ENCODE measurements at places on chromosomes 13 and 19.
A peak's percentile ranks its signal among the peaks of the same experiment; 100 is the strongest.

GRCh38 chr13:66424422-66424821, 805.7 kb downstream of the PCDH9 start:
- no peak for DNase-seq

DNA sequence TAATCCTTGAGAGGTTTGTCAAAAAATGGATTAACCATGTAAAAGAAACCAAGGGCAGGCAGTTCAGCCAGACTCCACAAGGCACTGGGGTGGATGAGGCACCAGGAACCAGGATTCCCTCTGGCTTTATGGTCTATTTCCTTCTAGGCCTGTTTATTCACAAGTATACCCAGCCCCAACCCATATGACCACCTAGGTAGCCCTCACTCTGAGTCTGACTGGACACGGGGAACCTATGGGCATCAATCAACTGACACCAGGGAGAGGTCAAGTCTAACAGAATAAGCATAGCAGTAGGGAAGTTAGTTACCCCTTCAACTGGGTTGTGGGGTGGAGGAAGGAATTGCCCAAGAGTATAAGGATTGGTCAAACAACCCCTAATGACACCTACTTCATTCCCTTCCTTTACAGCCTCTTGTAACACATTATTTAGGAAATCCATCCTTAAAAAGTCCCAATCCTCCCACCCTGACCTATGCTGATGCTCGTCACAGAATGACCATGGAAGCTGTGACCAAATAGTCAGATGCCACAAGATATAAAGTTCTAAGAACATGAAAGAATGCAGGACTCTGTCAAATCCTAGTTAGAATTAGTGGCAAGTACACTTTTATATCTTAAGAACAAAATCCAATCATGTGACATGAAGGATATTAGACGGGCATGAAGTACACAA, 31.7 kb downstream of the PEG3 start:
- DNase-seq = no peak

GRCh38 chr13:74438901-74439300, 304.7 kb upstream of the KLF12 start:
- no peak for DNase-seq

- DNase-seq = peak; percentile 73
These were observed 22.0 kb downstream of the GPC6 start for GRCh38 chr13:93248627-93249047.

- no peak for DNase-seq
These were observed 218.3 kb downstream of the DCT start for GRCh38 chr13:94261163-94261562.

DNA sequence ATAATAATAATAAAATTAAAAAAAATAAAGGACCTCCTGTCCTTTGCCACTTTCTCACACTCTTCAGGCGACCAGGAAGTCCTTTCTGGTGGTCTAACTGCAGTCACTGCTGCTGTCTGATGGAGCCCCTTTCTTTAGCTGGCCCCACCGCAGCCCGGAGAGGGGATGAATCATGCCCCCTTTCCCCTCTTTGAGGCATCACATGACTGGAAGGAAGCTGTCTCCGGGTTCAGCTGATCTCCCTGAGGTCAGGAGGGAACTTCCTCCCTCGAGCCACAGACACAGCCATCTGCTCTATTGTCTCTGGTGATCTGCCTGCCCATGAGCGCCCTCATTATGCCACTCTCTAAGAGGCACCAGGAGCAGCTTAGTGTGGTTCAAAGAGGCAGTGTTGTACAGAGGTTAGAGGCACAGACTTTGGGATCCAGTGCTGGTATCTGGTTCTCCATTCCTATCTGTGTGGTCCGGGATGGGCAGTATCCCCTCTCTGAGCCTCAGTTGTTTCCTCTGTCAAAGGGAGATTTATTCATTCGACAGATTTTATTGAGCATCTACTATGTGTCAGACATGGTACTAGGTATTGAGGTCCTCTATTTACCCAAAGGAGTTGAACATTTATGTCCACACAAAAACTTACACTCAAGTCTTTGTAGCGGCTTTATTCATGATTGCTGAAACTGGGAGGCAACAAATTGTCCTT, 30.0 kb downstream of the VAV1 start:
- DNase-seq = peak; percentile 7

GRCh38 chr19:49684251-49684982, 5.0 kb upstream of the ADM5 start:
- peak; percentile 42 for DNase-seq

DNA sequence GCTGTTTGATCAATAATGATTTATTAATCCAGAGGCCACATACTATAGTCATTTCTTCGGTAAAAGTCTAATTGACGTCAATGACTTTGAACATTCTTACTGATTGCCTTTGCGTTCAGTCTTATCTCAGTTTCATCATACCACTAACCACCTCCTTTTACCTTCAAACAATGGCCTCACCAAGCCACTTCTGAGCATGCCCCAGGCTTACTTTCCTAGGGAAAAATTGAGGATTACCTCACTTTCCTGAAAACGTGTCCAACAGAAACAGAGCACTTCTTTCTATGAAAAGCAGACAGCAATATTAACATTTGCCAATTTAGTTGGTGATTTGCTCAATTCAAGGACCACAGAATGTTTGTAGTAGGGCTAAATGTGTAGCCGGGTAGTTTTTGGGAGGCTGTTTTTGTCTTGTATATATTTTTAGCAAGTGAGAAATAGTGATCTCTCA, 157.6 kb downstream of the KLF5 start:
- DNase-seq = no peak

DNA sequence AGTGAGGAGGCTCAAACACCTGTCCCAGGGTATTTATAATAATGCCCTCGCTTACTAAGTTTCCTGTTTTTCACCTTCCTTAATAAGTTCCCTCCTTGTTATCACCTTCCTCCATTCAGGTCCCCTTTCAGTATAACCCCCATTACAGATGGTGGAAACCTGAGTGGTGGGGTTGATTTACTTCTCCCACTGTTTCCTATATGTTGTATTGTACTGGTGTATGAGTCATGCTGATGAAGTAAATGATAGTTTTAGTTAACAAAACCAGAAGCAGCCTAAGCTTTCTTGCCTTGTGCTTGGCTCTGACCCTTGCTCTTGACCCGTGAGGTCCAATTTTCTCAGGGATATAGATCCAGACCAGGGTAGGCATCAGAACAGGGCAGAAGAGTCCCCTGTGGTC, 22.3 kb upstream of the TNFSF11 start:
- no peak for DNase-seq

DNA sequence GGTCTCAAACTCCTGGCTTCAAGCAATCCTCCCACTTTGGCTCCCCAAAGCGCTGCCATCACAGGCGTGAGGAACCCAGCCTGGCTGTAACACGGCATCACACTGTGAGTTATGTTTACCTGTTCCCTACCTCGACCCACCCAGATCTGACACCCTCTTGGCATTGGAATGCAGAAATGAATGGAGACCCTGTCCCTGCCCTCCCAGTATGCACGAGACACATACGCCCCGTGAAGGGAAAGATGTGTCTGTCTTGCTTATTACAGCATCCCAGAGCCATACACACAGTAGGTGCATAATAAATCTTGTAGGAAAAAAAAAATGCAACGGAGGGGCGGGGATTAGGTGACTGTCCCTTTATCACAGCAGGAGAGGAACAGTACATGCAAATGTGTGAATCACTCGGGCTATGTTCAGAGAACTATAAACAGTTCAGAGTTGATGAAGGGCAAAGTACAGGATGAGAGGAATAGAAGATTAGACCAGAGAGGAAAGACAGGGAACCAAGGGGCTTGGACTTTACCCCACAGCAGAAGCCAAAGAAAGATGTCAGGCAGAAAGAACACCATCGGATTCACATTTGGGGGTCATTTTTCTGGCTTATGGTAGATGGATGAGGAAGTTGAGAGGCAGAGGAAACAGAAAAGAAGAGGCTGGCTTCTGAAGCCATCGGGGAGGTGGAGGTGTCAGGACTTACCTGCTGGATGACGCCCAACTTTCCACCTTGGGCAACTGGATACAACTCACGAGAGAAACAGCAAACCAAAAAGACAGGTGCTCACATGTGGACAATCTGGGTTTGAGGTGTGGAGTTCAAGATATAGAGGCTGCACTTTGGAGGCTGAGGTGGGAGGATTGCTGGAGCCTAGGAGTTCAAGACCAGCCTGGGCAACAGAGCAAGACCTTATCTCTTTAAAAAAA, 94.3 kb downstream of the INSR start:
- DNase-seq = no peak

DNA sequence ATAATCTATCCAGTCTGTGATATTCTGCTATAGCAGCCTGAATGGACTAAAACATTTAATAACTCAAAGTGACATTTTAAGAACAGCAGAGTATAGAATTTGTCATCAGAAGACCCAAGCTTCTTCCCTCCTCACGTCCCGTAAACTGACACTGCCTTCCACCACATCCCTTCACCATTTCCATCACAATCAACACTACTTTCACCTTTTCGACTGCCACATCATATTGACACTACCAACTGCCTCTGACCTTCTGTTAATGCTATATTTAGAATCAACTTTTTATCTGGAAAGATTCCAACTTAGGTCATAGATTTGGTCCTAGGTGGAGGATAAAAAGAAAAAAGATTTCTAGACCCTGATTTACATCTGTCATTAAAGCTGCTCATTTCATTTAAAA, 39.6 kb downstream of the STOML3 start:
- no peak for DNase-seq

DNA sequence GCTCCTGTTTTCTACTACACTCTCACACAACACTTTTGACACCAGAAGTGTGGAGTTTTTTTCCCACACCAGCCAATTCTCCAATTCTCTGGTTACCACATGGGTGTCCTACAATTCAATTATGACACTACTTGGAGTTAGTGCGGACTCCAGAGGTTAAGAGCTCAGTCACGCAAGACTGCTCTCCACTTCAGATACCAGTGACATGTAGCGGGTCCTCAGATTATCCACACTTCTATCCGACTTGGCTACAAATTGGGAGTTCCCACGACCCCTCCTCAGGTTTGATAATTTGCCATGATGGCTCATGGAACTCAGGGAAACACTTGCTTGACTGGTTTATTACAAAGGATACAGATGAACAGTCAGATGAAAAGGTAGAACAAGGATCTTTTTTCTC, 32.9 kb downstream of the PAN3 start:
- DNase-seq = no peak

- no peak for DNase-seq
These were observed 12.0 kb downstream of the POLR2E start for GRCh38 chr19:1082928-1083816.

GRCh38 chr13:78054157-78054556, 135.5 kb upstream of the EDNRB start:
- no peak for DNase-seq

DNA sequence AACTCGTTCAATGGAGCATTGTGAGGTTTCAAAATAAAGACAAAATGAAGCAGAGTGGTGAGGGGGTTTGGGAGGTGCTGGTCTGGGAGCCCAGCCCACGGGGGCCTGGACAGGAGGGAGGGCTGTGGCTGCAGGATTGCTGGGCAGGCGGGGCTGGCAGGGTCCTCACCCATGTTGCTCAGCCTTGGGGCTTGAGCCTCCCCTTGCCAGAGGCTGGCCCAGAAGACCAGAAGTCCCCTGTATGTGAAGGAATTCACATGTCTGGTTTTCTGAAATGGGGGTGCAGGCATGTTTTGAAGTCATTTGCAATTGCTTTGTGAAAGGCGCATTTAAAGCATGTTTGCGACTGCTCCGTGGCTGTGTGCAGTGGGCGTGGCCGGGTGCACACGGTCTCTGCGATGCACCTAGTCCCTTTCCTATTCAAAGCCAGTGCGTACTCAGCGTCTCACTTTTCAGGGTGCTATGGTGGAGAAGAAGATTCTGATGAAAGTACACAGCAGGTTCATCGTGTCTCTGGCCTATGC, 2.3 kb downstream of the GRK1 start:
- no peak for DNase-seq

DNA sequence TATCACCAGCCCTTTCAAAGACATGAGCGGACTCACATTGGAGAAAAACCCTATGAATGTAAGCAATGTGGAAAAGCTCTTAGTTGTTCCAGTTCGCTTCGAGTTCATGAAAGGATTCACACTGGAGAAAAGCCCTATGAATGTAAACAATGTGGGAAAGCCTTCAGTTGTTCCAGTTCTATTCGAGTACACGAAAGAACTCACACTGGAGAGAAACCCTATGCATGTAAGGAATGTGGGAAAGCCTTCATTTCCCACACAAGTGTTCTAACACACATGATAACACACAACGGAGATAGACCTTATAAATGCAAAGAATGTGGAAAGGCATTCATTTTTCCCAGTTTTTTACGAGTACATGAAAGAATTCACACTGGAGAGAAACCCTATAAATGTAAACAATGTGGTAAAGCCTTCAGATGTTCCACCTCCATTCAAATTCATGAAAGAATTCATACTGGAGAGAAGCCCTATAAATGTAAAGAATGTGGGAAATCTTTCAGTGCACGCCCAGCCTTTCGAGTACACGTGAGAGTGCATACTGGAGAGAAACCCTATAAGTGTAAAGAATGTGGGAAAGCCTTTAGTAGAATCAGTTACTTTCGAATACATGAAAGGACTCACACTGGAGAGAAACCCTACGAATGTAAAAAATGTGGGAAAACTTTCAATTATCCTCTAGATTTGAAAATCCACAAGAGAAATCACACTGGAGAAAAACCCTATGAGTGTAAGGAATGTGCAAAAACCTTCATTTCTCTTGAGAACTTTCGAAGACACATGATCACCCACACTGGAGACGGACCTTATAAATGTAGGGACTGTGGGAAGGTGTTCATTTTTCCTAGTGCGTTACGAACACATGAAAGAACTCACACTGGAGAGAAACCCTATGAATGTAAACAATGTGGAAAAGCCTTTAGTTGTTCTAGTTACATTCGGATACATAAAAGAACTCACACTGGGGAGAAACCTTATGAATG, 17.6 kb downstream of the ZNF791 start:
- DNase-seq = no peak

- no peak for DNase-seq
These were observed 235.6 kb downstream of the SHISA2 start for GRCh38 chr13:25816239-25816638.

- DNase-seq = no peak
These were observed 62.9 kb upstream of the PCDH8 start for GRCh38 chr13:52911340-52911739.

- DNase-seq = no peak
These were observed 1199.7 kb downstream of the DIAPH3 start for GRCh38 chr13:58964048-58964447.

- peak; percentile 88 for DNase-seq
These were observed 942.4 kb upstream of the PCDH20 start for GRCh38 chr13:62357887-62358645.

DNA sequence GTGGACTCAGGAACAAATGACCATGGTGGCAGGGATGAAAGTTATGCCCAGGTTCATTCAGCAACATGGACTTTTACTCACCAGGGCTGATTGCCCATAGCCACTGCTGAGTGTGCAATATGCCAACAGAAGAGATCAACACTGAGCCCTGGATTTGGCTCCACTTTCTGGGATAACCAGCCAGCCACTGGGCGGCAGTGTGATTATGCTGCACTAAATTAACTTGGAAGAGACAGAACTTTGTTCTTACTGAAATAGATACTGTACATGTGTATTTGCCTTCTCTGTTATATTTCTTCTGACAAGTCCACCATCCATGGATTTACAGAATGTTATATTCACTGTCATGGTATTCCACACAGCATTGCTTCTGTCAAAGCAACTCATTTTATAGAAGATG, 257.4 kb downstream of the TDRD3 start:
- peak; percentile 51 for DNase-seq

GRCh38 chr13:41785402-41786172, 175.3 kb downstream of the VWA8 start:
- DNase-seq = no peak

GRCh38 chr19:898663-899062, 5.4 kb downstream of the RNU6-9 start:
- DNase-seq = peak; percentile 54
